ENCODE measurements at places on chromosomes 13 and 19. TPM values are rescaled to one million over a fixed set of nuclear protein-coding genes. Genes with fewer than 3 reads are reported as not detected.

DNA sequence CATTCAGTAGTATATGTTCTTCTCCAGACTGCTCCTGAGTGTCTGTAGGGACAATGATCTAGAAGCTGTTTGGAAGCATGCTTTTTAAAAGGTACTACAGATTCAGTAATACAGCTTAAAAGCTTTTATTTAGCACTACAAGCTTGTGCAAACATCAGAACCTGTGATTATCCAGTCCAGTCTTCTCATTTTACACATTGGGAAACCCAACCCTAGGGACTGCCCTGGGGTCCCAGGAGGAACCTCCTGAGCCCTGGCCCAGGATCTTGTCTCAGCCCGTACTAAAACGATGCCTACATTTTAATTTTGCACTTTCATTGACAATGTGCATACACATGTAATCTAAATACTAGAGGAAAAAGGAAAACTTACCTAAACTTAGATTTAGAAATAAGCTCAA, 12.5 kb downstream of the DOCK9 start:
- H3K36me3 ChIP-seq: no peaks in the 10 kb centered on the region
- DNase-seq: no peak
- no peak overlapping the region for H3K27ac ChIP-seq
- H3K4me3 ChIP-seq: no peak overlapping the region

Gene SIGLEC5
- total RNA-seq: not detected

- no peak overlapping the region for H3K4me3 ChIP-seq
- H3K27ac ChIP-seq: no peak overlapping the region
- no peaks in the 10 kb centered on the region for H3K36me3 ChIP-seq
- H3K27me3 ChIP-seq: no peaks in the 10 kb centered on the region
- no peak for DNase-seq
Measured at GRCh38 chr13:86051134-86052103, 252.2 kb upstream of the SLITRK6 start.

Gene CLDN10
- total RNA-seq: 0.85 TPM

Gene CAMSAP3
- not detected for total RNA-seq

DNA sequence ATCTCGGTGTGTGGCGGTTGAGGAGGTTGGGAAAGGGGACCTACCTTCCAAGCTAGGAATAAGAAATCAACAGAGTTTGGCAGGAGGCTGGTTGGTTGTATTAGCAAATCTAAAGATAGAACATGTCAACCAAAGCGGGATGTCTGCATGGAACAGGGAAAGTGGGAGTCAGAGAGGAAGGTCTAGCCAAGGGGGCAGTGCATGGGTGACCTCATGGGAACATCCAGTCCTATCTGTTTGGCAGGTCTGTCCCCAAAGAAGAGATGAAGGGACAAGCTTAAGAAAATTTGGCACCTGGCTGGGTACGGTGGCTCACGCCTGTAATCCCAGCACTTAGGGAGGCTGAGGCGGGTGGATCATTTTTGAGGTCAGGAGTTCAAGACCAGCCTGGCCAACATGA, 118.7 kb upstream of the TSC22D1 start:
- no peaks in the 10 kb centered on the region for H3K36me3 ChIP-seq
- H3K4me1 ChIP-seq: no peaks in the 10 kb centered on the region
- no peak overlapping the region for H3K27ac ChIP-seq
- H3K27me3 ChIP-seq: no peaks in the 10 kb centered on the region

Gene CPT1C
- 12.3 TPM for total RNA-seq

Gene GRK1
- not detected for total RNA-seq

DNA sequence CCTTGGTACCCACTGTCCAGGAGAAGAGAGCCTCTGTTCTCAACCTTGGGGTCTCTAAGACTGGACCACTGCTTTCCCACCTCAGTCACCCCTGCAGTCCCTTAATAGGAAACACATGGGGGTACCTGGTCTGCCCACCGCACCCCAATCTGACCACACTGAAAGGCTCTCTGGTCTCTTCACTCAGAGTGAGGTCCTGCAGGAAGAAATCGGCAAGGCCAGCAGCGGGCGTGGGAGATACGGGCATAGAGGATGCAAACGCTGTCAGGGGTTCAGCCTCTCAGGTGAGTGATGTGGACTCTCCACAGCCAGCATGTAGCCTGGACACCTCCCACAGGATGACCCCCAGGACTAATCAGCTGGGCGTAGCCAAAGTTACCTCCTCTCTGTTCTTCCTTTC, 3.5 kb downstream of the SIGLEC9 start:
- DNase-seq: no peak
- H3K4me3 ChIP-seq: peak overlapping the region; percentile 25
- H3K36me3 ChIP-seq: no peaks in the 10 kb centered on the region
- H3K27ac ChIP-seq: no peak overlapping the region
- H3K27me3 ChIP-seq: no peaks in the 10 kb centered on the region

DNA sequence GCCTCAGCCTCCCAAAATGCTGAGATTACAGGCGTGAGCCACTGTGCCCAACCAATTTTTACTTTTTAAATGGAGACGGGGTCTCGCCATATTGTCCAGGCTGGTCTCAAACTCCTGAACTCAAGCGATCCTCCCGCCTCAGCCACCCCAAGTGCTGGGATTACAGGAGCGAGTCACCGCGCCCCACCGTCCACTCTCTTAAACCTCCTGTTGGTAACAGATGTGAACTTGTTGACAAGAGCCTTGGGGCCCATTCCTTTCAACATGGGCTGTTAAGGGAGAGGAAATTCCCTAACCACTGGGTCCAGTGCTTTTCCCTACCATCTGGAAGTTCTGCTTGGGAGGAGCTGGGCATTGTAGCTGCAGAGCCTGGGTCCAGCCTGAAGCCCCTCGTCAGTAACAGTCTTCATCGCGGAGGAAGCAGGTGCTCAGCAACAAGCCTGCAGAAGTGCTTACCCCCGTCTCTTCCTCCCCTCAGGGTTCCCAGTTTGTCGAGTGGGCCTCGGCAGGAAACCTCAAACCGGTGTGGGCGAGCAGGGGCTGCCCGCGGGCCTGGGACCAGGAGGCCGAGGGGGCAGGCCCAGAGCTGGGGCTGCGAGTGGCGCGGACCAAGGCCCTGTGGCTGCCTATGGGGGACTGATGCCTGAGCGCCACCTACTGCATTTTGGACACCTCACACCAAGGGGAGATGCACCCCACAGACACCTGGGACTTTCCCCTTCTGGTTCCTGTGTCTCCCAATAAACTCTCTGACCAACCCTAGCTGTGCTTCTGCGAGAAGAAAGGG, 4.0 kb upstream of the FLT3LG start:
- H3K36me3 ChIP-seq: peaks cover 6% of the 10 kb centered on the region
- H3K27ac ChIP-seq: no peak overlapping the region
- no peaks in the 10 kb centered on the region for H3K27me3 ChIP-seq
- peaks cover 4% of the 10 kb centered on the region for H3K4me1 ChIP-seq
- H3K4me3 ChIP-seq: no peak overlapping the region

Gene ZNF223
- total RNA-seq: not detected

Gene CGB5
- total RNA-seq: not detected

GRCh38 chr13:43088093-43088511, 64.7 kb downstream of the DNAJC15 start:
- no peak overlapping the region for H3K27ac ChIP-seq
- H3K4me3 ChIP-seq: peak overlapping the region; percentile 50
- H3K36me3 ChIP-seq: no peaks in the 10 kb centered on the region
- DNase-seq: no peak
- no peaks in the 10 kb centered on the region for H3K4me1 ChIP-seq
- no peaks in the 10 kb centered on the region for H3K27me3 ChIP-seq

- H3K27ac ChIP-seq: no peak overlapping the region
- no peak for DNase-seq
- no peaks in the 10 kb centered on the region for H3K36me3 ChIP-seq
- no peaks in the 10 kb centered on the region for H3K4me1 ChIP-seq
- no peaks in the 10 kb centered on the region for H3K27me3 ChIP-seq
Measured at GRCh38 chr19:33673996-33674625, 52.4 kb downstream of the CHST8 start.

Gene IRGC
- total RNA-seq: not detected

DNA sequence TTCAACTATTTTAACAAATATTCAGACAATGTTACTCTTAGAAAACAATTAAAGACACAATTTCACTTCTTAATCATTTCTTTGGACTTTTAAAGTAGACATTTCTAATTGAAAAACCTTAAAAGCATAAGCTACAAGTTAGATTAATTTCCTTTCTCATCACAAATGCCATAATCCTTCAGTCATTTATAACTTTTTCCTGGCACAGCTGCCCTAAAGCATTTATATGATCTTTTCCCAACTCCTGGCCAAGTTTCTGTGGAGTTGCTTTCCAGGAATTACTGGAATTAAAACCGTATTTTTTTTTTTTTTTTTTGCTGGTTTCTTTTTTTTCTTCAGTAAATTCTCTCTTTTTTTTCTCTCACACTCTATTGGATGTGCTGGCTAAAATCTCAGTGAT, 615.9 kb downstream of the TBC1D4 start:
- no peaks in the 10 kb centered on the region for H3K27me3 ChIP-seq
- no peak overlapping the region for H3K4me3 ChIP-seq
- no peaks in the 10 kb centered on the region for H3K36me3 ChIP-seq
- H3K27ac ChIP-seq: no peak overlapping the region

DNA sequence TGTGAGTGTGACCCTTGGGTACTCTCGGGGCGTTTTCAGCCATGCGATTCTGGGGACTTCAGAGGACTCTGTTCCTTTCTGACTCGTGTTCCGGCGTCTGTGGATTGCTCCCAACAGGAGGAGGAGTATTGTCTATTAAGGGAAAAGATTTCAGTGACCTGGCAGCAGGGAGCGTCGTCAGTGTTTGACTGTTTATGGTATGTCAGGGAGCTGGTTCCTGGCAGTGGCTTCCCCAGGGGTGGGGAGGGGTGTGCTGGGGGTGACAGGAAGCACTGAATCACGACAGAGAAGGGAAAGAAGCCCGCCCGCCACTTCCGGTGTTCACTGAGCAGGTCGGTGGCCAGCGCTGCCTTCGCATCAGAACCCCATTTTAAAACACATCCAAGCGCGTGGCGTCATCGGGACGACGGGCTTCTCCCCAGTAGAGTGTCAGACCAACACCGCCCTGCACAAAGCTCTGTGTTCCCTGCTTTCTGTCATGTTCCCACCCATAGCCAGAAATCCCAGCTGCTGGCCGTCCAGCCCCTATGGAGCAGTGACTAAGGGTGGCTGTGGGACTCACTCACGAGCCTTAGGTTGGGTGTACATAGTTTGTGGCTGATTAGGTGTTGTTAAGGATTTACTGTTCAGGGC, 33.8 kb downstream of the COL4A2 start:
- H3K4me1 ChIP-seq: peaks cover 43% of the 10 kb centered on the region
- peak overlapping the region; percentile 95 for H3K27ac ChIP-seq
- peaks cover 8% of the 10 kb centered on the region for H3K36me3 ChIP-seq
- no peaks in the 10 kb centered on the region for H3K27me3 ChIP-seq

GRCh38 chr19:3508771-3509535, 2.8 kb downstream of the FZR1 start:
- H3K27me3 ChIP-seq: no peaks in the 10 kb centered on the region
- peaks cover 5% of the 10 kb centered on the region for H3K4me1 ChIP-seq
- peaks cover 12% of the 10 kb centered on the region for H3K36me3 ChIP-seq
- no peak for DNase-seq
- no peak overlapping the region for H3K4me3 ChIP-seq
- no peak overlapping the region for H3K27ac ChIP-seq

Gene ZFR2
- total RNA-seq: not detected

Gene BLOC1S3
- total RNA-seq: 0.32 TPM

DNA sequence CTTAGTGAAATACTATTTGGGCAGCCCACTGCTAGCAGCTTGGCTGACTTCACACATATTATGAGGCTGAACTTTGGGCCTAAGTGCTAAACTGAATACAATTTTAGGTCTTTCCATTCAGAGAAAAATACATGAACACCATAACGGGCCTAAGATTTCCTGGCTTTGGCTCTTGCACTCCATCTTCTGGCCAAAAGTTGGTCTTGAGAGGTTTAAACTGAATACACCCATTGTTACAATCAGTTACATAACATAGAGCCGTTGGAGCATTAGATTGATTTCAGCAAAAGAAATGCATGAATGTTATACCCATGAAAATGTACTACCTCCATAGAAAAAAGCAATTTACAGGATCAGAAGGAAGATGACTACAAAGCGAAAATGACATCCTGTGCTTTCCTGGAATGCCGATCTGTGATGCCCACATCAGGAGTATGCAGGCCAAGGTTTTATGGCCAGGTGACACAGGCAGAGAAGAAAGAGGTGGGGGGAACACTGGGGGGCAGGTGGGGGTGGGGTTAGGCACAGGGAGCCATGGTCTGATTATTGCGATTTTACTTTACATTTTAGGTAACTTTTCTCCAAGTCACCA, 11.1 kb upstream of the SHISA2 start:
- H3K27ac ChIP-seq: no peak overlapping the region
- no peaks in the 10 kb centered on the region for H3K36me3 ChIP-seq
- H3K4me1 ChIP-seq: no peaks in the 10 kb centered on the region

Gene ZNF419
- 5.3 TPM for total RNA-seq

Gene IZUMO2
- total RNA-seq: not detected

GRCh38 chr19:48720251-48720612, 707 bp upstream of the MAMSTR start:
- no peak for DNase-seq
- H3K36me3 ChIP-seq: no peaks in the 10 kb centered on the region
- peak overlapping the region; percentile 65 for H3K4me3 ChIP-seq
- H3K27ac ChIP-seq: peak overlapping the region; percentile 77
- peaks cover 6% of the 10 kb centered on the region for H3K4me1 ChIP-seq

GRCh38 chr19:17049711-17050280, 23.2 kb upstream of the CPAMD8 start:
- peaks cover 23% of the 10 kb centered on the region for H3K36me3 ChIP-seq
- H3K4me3 ChIP-seq: no peak overlapping the region
- DNase-seq: no peak
- no peaks in the 10 kb centered on the region for H3K4me1 ChIP-seq
- no peaks in the 10 kb centered on the region for H3K27me3 ChIP-seq

DNA sequence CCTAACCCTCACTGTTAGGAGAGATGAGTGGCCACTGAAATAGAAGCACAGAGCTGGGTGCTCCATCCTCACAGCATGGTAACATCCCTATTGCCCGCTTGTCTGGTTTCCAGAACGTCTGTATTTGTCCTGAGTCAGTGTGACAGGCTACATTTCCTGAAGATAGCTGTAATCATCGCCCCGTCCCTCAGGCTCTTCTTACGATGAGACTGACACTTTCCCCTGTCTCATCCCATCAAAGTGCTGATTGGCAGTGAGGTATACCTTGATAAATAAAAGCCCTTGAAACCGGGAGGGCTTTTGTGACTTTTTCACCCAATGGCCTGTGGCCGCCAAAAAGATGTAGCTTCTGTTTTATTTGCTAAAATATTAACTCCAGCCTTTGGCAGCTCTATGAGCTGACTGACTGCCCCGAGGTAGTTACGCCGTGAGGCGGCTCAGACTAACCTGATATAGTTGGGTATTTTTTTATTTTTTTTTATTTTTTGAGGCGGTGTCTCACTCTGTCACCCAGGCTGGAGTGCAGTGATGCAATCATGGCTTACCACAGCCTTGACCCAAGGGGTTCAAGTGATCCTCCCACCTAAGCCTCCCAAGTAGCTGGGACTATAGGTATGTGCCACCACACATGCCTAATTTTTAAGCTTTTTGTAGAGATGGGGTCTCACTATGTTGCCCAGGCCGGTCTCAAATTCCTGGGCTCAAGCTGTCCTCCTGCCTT, 5.7 kb upstream of the LRRC4B start:
- no peak overlapping the region for H3K4me3 ChIP-seq
- H3K4me1 ChIP-seq: no peaks in the 10 kb centered on the region
- H3K36me3 ChIP-seq: no peaks in the 10 kb centered on the region
- H3K27ac ChIP-seq: no peak overlapping the region
- no peaks in the 10 kb centered on the region for H3K27me3 ChIP-seq

GRCh38 chr13:71610876-71611275, 256.1 kb downstream of the DACH1 start:
- no peaks in the 10 kb centered on the region for H3K36me3 ChIP-seq
- no peak overlapping the region for H3K4me3 ChIP-seq
- H3K27me3 ChIP-seq: no peaks in the 10 kb centered on the region
- no peaks in the 10 kb centered on the region for H3K4me1 ChIP-seq
- no peak for DNase-seq
- no peak overlapping the region for H3K27ac ChIP-seq

Gene FKBP8
- total RNA-seq: 395 TPM

All from ascending aorta (tissue), 2 donors.